GM03348 (cell line): ENCODE measurements at places on chromosomes 6 and 20.

DNA sequence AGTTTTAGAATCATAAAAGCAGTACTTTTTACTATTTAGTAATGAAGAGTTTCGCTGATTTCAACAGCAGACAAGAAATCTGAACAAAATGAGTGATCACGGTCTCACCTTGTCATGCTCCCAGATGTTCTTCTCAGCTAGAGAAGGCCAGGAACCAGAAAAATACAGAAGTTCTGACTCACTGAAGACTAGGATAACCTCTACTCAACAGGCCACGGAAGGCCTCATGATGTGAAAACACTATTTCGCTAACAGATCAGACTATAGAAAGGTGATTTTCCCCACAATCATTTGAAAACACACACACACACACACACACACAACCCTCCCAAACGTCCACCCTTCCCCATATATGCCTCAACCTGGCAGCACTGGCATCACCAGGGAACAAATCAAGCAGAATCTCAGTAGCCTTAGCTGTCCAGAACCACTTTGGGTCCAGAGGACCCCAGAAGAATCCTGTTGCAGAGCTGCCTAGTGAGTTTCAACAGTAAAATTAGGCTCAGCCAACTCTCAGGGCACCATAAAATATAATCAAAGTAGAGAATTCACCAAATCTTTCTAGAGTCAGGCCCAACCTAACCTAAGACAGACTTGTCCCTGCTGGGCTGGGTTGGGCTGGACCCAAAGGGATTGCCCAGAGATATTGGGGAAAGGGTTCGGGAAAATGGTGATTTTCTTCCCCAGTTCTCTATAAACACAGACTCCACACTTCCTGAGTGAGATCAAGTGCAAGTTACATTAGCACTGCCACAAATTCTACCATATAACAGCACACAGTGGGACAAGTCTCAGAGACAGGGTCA is 7.9 kb downstream of the EXOC2 start:
- peak; percentile 24 for DNase-seq

DNA sequence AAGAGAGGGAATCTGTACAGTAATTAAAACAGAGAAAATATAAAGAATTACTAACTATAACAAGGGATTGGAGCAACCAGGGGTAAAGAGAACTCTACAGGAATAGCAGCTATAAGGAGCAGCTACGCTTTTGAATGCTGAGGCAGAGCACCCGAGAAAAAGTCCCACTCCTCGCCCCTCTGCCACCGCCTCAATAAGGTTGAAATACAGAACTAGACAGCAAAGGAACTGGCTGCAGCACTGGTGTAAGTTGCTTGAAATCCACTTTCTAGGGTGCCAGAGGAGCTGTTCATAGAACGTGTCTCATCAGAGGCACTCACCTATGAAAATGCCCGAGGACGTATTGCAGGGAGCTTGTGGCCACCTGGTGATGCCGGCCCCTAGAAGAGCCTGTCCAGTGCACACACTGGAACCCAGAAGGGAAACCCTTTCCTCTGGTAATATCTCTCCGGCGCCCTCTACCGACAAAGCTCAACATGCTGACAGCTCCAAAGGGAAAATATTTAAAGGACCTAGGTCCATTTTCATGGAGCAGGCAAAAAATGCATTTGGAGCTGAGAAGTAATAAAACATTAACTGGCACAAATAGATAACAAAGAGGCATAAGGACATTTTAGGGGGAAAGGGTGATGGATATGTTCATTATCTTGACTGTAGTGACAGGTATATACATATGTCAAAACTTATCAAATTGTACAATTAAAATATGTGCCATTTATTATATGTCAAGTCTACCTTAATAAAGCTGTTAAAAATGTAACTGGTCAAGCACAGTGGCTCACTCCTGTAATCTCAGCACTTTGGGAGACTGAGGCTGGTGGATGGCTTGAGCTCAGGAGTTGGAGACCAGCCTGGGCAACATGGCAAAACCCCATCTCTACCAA is 137.4 kb upstream of the HDAC2 start:
- peak; percentile 81 for DNase-seq

- DNase-seq, result no peak
Measured at GRCh38 chr6:49995278-49995677, 25.9 kb upstream of the DEFB113 start.

DNA sequence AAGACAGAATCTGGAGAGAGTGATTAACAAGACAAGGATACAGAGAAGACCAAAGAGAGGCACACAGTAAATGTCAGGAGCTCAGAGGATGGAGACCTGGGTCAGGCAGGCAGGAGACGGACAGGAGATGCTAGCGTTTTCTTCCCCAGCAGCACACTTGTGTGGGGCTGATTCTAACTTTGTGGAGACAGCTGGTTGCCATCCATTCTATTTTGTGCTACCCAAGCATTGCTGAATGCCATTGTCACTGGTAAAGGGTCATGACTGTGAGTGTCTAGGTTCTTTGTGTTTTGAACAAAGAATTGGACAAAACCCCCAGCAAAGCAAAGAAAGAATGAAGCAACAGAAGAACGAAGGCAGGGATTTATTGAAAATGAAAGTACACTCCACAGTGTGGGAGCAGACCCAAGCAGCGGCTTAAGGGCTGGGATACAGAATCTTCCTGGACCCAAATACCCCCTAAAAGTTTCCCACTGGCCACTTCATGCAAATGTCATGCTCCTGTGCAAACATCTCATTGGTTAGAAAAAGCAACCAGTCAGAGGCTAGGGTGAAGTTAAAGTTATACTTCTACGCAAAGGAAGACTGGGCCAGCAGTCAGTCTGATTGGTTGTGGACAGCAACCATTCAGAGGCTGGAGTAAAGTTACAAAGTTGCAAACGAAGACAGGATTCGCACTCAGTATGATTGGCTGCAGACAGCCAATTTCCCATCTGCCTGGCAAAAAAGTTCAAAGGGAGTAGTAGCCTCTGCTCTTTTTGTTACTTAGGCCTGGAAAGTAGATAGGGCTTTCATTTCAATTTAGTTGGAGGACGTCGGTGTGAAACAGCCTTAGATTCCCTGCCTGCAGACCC is 17.5 kb downstream of the PTK7 start:
- peak; percentile 79 for DNase-seq

- DNase-seq, result no peak
Measured at GRCh38 chr20:60240986-60241385, 282.8 kb downstream of the CDH26 start.

GRCh38 chr6:66961191-66961590 is 1254.2 kb upstream of the EYS start:
- no peak for DNase-seq
